AG10803 (cell line): ENCODE measurements at places on chromosomes 5 and 9.
A peak's percentile ranks its signal among the peaks of the same experiment; 100 is the strongest.

GRCh38 chr9:79185866-79186265 lies 385.9 kb upstream of the TLE4 start:
- peak; percentile 91 for DNase-seq

DNA sequence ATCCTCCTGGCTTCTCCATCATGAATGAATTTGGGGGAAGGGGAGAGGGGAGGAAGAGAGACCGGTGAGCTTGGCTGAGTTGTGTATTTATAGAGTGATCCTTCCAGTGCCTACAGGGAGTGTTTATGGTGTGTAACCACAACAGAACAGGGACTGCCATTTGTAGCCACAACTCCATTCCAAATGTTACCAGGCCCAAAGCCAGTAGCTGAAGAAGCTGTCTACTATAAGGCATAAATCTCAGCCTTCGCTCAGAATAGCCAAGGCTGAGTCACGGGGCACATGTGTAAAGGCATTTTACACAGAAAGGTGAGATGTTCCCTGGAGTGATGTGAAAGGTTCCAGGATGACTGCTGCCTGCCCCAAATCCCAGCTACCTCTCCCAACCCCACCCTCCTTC lies 2.5 kb downstream of the TMEM252 start:
- no peak for DNase-seq

DNA sequence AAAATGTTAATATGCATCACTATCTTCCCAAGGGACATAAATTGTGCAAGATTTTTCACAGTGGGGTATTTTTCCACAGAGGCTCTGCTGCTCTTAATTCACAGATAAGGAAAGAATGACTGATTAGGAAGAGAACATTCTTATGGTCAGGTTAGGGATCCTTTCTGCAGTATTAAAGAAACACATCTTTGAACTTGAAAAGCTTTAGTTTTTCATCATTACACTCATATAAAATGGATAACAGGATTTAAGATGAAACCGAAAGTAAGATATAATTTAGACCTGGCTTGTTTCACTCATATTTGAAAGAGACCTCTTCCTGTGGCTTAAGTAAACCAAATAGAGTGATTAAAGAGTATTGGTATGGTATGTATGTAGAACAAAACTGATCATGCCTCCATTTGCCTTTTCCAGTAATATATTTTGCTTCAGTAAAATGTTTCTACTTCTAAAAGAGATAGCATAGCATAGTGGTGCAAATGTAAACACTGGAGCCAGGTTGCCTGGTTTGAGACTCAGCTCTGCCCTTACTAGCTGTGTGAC lies 160.0 kb downstream of the PRR16 start:
- peak; percentile 41 for DNase-seq

- DNase-seq, result no peak
Measured at GRCh38 chr5:77734885-77735284, 41.3 kb downstream of the TBCA start.

DNA sequence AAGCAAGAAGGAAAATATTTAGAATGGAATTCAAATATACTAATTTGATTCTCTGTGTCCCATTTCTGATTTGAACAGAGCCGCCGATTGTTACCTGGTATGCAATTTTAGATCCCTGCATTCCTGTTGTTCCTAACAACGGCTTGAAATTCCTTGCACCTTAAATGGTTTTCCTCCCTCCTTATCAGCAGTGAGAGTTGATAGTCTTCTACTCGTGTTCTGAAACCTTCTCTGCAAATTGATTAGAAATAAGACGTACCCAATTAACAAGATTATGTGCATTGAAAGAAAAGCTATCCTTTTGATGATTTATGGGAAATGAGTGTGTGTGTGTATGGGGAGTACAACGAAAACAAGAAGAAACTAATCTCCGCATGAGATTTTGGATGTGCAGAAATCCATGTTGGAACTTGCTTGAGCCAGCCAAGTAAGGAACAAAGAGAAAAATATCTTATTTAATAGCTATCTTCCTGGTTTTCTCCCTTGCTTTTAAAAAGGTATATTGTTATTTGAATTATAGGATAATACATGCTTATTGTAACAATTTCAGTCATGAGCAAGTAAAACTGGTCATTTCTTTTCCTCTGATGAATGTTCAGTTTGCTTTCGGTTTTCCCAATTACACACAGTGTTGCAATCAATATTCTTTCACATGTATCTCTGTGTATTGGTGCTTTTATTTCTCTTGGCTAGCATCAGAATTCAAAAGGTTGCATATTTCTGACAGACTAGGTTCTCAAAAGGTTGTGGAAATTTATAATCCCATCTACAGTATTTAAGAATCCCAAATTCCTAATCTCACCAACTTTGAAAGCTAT lies 211.1 kb upstream of the ACTBL2 start:
- peak; percentile 17 for DNase-seq

DNA sequence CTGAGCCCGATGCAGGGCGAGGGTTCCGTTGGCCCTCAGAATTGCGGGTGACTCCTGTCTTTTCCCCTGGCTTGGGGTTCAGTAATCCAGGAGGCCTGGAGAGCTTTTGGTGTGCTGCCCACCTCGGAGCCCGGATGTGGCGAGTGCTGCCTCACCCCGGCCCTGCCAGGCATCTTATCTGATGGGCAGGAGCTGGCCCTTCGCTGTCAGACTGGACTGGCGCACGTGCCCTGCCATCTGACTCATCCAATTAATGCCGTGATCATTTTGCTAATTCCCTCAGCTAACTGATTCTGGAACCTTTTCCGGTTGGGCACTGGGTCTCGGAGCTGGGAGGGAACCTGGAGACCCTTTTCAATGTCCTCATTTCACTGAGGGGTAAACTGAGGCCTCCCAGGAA lies 34.6 kb downstream of the RXRA start:
- DNase-seq, result peak; percentile 47

DNA sequence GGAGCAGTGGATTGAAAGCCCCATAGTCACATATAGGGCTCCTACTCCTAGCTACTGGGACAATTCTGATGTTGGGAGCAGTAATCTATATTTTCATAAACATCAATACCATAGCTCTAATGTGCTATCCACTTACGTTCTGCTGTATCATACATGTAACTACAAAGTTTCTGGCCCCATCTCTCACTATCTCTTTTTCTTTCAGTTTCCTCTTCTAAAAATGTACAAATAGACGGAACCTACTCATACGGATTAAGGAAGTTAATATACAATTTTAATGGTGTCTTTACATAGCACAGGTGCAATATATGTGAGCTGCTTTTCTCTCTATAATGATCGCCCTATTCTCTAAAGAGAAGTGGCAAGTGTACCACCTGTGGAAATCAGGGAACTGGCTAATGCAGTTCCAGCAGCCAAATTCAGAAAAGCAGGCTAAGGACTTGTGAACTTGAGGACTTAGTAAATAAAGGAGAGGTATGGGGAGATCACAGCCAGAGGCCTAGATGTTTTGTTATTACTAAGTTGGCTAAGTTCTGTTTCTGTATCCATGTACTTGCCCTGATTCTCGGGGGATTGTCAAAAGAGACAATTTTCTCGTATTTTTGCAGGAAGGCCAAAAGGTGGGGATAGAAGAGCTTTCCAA lies 1021.9 kb downstream of the CDH12 start:
- no peak for DNase-seq

GRCh38 chr9:37127018-37127417 lies 6.6 kb downstream of the ZCCHC7 start:
- no peak for DNase-seq

DNA sequence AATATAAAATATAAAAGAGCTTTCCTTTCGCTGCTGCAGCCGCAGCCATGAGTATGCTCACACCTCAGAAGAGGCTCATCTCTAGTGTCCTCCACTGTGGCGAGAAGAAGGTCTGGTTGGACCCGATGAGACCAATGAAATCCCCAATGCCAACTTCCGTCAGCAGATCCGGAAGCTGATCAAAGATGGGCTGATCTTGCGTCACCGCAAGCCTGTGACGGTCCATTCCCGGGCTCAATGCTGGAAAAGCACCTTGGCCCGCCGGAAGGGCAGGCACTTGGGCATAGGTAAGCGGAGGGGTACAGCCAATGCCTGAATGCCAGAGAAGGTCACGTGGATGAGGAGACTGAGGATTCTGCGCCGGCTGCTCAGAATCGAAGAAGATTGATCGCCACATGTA lies 12.6 kb upstream of the PRDM12 start:
- no peak for DNase-seq

DNA sequence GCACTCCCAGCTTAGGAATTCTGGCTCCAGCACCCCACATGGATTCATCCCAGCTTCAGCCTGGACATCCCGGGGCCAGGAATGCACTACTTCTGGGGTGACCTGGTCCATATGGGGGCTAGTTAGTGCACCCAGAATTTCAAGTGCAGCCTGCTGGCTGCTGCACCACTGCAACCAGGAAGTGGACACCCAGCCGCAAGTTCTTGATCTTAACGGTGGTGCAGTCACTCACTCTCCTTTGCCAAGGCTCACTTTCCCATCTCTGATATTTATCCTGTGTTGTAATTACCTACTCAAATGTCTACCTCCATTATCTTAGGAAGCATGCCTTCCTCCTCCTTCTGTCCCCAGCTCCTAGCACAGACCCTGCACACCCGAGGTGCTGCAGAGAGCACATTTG lies 26.2 kb upstream of the RAB14 start:
- no peak for DNase-seq

GRCh38 chr5:35149041-35149440 lies 81.2 kb downstream of the PRLR start:
- DNase-seq, result no peak

DNA sequence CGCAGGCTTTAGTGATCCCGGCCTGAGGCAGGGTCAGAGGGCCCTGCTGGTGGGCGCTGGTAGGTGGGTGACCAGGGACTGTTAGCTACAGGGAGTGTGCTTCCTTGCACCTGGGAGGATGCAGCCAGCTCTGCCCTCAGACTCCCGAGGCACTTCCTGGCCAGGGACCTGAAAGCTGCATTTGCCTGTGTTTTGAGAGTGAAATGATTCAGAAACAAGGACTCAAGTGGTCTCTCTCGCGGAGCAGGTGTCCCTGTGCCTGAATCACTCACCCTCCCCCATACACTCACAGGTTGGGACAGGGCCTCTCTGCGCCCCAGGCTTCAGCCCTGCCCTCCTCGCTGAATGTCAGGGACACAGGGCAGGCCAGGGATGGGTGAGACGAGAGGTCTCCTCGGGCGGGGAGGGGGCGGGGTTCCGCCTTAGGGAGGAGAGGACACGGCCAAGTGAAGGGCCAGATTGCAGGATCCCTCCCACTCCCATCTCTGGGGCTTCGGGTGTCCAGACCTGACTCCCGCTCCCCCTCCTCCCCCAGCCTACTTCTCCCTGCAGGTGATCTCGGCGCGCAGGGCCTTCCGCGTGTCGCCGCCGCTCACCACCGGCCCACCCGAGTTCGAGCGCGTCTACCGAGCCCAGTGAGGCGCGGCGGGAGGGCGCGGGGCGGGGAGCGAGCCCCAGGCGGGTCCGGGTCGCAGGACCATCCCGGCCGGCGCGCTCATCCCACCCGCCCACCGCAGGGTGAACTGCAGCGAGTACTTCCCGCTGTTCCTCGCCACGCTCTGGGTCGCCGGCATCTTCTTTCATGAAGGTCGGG lies 1.5 kb downstream of the LTC4S start:
- DNase-seq, result no peak

DNA sequence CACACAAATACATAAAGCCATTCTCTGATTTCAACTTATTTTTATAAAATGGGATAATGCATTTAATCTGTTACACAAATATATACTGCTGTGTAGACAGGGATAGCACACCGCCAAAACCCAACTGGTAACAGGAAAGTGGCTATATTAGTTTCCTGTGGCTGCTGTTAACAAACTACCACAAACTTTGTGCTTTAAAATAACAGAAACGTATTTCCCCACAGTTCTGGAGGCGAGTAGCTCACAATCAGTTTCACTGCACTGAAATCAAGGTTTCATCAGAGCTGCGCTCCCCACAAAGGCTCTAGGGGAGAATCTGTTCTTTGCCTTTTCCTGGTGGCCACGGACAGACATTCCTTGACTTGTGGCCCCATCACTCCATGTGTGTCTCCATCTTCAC lies 94.0 kb downstream of the MLLT3 start:
- no peak for DNase-seq

DNA sequence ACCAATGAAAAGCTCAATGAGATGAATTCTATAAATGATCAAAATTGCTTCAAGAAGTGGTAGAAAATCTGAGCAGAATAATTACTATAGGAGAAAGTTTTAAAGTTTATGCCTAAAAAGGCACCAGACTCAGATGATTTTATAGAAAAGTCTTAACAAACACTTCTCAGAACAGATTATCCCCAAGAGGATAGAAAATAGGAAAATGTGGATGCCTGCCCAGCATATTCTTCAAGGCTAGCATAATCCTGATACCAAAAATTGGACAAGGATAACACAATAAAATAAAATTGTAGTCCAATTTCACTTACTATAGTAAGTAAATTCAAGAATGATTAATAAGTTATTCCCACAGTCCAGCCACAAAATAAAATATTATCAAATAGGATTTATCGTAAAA lies 397.0 kb downstream of the NR2F1-AS1 start:
- no peak for DNase-seq

GRCh38 chr5:76415855-76416254 lies 12.8 kb downstream of the IQGAP2 start:
- no peak for DNase-seq

DNA sequence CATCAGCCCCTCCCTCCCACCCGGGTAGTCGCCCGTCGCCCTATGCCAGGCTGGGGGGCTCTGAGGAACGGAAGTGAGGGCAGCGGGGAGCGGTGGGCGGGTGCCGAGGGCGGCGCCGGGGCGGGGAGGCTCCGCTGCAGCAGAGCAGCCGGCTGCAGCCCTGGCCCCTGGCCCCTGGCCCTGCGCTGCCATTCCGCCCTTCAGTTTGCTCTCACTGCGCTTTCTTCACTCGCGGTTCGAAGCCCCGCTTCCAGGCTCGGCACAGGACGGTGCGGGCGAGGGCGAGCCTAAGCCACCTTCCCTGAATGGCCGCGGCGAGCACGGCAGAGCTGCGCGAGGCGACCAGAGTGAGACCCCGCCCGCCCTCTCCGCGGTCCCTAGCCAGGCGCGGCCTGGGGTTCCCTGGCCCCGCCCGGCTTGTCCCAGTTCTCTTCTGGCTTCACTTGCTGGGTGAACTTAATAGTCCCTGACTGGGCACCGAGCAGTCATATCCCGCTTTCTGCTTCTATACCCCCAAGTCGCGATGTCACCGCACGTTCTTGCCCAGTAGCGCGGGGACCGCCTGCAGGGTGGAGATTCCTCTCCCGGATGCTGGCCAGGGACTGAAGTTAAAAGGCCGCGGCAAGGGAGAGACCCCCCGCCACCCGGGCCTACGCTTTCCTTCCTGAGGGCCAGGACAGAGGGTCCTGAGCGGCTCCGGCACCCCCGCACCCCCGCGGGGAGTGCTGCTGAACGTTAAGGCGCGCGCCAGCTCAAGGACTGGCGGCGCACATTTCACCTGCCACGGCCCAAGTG lies 623 bp upstream of the TRIM36 start:
- DNase-seq, result peak; percentile 6

GRCh38 chr5:141351591-141351990 lies 1.7 kb downstream of the PCDHGB1 start:
- DNase-seq, result no peak

- DNase-seq, result no peak
Measured at GRCh38 chr5:143361438-143361837, 42.0 kb downstream of the NR3C1 start.

- no peak for DNase-seq
Measured at GRCh38 chr5:44390351-44390750, 1.1 kb upstream of the FGF10 start.
